ENCODE measurements at places on chromosomes 12 and 14. TPM values are rescaled to one million over a fixed set of nuclear protein-coding genes. Genes with fewer than 3 reads are reported as not detected.

DNA sequence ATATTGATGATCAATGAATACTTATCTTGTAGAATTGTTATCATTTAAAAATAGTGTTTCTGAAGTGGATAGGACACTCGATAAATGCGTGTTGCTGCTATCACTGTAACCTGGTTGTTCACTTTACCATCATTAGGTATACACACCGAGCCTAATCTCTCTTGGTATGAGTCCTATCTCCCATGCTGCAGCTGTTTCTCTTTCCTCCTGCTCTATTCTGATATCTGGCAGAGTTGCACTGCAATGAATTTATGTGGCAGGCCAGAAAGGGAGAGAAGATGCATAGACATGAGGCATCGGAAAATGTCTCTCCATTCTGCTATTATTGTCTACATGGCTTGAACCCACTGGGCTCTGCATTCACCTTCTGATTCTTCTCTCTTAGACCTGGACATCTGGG lies 26.7 kb downstream of the KCNK10 start:
- DNase-seq, result no peak

The KERA gene
- total RNA-seq, result 81.0 TPM

GRCh38 chr14:22491683-22492621 lies 97.1 kb downstream of the DAD1 start:
- DNase-seq, result no peak

The VDR gene
- 1.2 TPM for total RNA-seq

- DNase-seq, result no peak
Measured at GRCh38 chr12:5650281-5650680, 218.4 kb downstream of the NTF3 start.

Measured in tongue (tissue), 3 donors.